ENCODE measurements at places on chromosomes 3 and 15. TPM values are rescaled to one million over a fixed set of nuclear protein-coding genes. Genes with fewer than 3 reads are reported as not detected.

CAMK2N2 gene
- 0.39 TPM for polyA plus RNA-seq

- H3K4me3 ChIP-seq: no peak overlapping the region
- no peaks in the 10 kb centered on the region for H3K27me3 ChIP-seq
- peaks cover 18% of the 10 kb centered on the region for H3K36me3 ChIP-seq
These were observed 58.8 kb downstream of the TUBGCP4 start for GRCh38 chr15:43429687-43430086.

GRCh38 chr3:172003146-172003545 lies 36.2 kb upstream of the FNDC3B start:
- H3K4me3 ChIP-seq: no peak overlapping the region
- DNase-seq: no peak
- H3K27ac ChIP-seq: no peak overlapping the region
- no peaks in the 10 kb centered on the region for H3K27me3 ChIP-seq
- H3K4me1 ChIP-seq: no peaks in the 10 kb centered on the region

GRCh38 chr15:74906067-74906449 lies 593 bp downstream of the FAM219B start:
- H3K4me3 ChIP-seq: peak overlapping the region; percentile 96
- H3K4me1 ChIP-seq: peaks cover 3% of the 10 kb centered on the region
- peaks cover 3% of the 10 kb centered on the region for H3K36me3 ChIP-seq
- H3K27me3 ChIP-seq: no peaks in the 10 kb centered on the region
- H3K27ac ChIP-seq: peak overlapping the region; percentile 93

DNA sequence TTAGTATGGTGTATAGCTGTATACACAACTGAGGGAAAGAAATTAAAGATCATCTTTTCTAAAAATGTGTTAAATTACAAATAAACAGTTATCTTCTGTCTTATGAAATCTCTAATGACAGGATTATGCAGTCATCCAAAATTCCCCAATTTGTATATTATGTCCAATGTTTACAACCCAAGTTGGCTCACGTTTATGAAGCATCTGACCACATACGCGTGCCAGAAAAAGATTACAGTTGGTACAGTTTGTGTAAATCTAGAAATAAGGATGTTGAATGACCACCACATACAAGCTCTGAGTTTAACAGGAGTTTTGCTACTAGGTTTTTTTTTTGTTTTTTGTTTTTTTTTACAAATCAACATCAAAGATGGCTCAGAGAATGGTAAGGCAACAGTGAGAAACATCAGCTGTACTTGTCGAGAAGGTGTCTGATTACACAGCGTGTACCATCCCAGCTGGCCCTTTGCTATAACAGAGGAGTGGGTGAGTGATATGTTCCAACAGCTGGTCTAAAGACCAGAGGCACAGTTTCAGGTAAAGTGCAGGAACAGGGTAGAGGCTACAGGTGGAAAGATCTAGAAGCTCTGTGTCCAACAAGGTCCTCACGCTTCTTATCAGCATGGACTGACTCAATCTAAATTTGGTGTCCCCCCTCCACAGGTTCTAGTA lies 47.1 kb downstream of the USF3 start:
- H3K27ac ChIP-seq: no peak overlapping the region
- DNase-seq: no peak
- no peak overlapping the region for H3K4me3 ChIP-seq
- no peaks in the 10 kb centered on the region for H3K27me3 ChIP-seq
- H3K4me1 ChIP-seq: no peaks in the 10 kb centered on the region

- DNase-seq: no peak
- H3K27me3 ChIP-seq: no peaks in the 10 kb centered on the region
- H3K36me3 ChIP-seq: peaks cover 20% of the 10 kb centered on the region
- no peaks in the 10 kb centered on the region for H3K4me1 ChIP-seq
These were observed 143.5 kb downstream of the PDE8A start for GRCh38 chr15:85125056-85125661.

GRCh38 chr15:28104326-28104725 lies 5.2 kb upstream of the OCA2 start:
- no peaks in the 10 kb centered on the region for H3K4me1 ChIP-seq
- no peak for DNase-seq
- H3K4me3 ChIP-seq: no peak overlapping the region
- H3K27ac ChIP-seq: no peak overlapping the region
- H3K27me3 ChIP-seq: peaks cover 8% of the 10 kb centered on the region
- H3K36me3 ChIP-seq: no peaks in the 10 kb centered on the region

GRCh38 chr15:59042041-59042440 lies 54.6 kb downstream of the RNF111 start:
- no peaks in the 10 kb centered on the region for H3K4me1 ChIP-seq
- H3K36me3 ChIP-seq: no peaks in the 10 kb centered on the region
- H3K4me3 ChIP-seq: no peak overlapping the region
- no peak for DNase-seq

DNA sequence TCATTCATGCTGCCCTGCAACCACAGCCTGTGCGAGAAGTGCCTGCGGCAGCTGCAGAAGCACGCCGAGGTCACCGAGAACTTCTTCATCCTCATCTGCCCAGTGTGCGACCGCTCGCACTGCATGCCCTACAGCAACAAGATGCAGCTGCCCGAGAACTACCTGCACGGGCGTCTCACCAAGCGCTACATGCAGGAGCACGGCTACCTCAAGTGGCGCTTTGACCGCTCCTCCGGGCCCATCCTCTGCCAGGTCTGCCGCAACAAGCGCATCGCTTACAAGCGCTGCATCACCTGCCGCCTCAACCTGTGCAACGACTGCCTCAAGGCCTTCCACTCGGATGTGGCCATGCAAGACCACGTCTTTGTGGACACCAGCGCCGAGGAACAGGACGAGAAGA lies 4.7 kb downstream of the TRIM42 start:
- H3K4me1 ChIP-seq: no peaks in the 10 kb centered on the region
- no peaks in the 10 kb centered on the region for H3K36me3 ChIP-seq
- H3K27ac ChIP-seq: no peak overlapping the region
- H3K4me3 ChIP-seq: no peak overlapping the region

CCPG1 gene
- polyA plus RNA-seq: 44.4 TPM

GRCh38 chr3:15180042-15180611 lies 25.9 kb upstream of the CAPN7 start:
- H3K27ac ChIP-seq: no peak overlapping the region
- no peak for DNase-seq
- H3K4me3 ChIP-seq: no peak overlapping the region
- H3K4me1 ChIP-seq: no peaks in the 10 kb centered on the region

DNA sequence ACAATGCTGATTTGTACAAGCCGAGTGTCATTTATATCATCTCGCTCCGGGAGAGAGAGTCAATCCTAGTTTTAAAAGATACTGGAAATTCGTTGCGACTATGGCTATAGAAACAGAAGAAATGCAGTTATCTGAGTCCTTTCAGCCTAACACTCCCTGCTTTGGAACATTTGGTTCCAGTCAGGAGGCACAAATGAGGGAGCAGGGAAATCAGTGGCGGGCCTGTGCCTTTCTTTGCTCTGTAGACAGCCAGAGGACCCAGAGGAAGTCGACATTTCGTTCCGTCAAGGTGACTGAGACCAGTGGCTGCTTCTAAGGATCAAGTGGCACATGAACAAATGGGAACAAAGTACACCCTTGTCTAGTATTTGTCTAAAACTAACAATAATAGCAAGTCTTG lies 745 bp upstream of the RIOX2 start:
- H3K4me1 ChIP-seq: peaks cover 4% of the 10 kb centered on the region
- H3K27ac ChIP-seq: no peak overlapping the region
- peak overlapping the region; percentile 17 for H3K4me3 ChIP-seq
- no peaks in the 10 kb centered on the region for H3K36me3 ChIP-seq
- DNase-seq: no peak
- no peaks in the 10 kb centered on the region for H3K27me3 ChIP-seq

COL6A6 gene
- polyA plus RNA-seq: not detected

GRCh38 chr15:69919816-69920215 lies 177.9 kb downstream of the TLE3 start:
- H3K4me1 ChIP-seq: no peaks in the 10 kb centered on the region
- peak; percentile 42 for DNase-seq

PSMD6 gene
- 78.0 TPM for polyA plus RNA-seq

DNA sequence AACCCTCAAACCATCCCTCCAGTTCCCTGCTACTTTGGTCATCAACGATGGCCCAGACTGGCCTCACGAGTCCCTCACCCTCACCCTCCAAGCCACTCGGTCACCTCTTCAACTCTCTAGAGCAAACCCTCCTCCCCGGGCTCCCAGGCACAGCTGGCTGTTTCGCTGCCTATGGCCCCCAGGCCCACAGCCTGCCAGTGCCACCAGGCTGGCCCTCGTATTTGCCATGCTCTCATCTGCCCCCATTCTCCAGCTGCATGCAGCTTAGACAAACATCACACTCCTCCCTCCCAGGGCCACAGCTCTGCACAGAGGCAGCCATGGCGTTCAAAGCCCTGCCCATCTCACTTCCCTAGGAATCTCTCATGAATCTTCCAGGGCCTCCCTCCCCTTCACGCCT lies 13.8 kb downstream of the RAB43 start:
- H3K27me3 ChIP-seq: no peaks in the 10 kb centered on the region
- H3K4me3 ChIP-seq: no peak overlapping the region
- no peaks in the 10 kb centered on the region for H3K36me3 ChIP-seq

DNA sequence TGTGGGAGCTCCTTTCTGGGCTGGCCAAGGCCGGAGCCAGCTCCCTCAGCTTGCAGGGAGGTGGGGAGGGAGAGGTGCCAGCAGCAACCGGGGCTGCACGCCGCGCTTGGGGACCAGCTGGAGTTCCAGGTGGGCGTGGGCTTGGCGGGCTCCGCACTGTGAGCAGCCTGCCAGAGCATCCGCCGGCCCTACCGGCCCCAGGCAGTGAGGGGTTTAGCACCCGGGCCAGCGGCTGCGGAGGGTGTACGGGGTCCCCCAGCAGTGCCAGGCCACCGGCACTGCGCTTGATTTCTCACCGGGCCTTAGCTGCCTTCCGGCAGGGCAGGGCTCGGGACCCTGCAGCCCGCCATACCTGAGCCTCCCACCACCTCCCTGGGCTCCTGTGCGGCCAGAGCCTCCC lies 651.0 kb upstream of the ARPP21 start:
- H3K27ac ChIP-seq: no peak overlapping the region
- H3K4me3 ChIP-seq: no peak overlapping the region
- no peaks in the 10 kb centered on the region for H3K4me1 ChIP-seq
- no peak for DNase-seq
- no peaks in the 10 kb centered on the region for H3K27me3 ChIP-seq
- no peaks in the 10 kb centered on the region for H3K36me3 ChIP-seq

DNA sequence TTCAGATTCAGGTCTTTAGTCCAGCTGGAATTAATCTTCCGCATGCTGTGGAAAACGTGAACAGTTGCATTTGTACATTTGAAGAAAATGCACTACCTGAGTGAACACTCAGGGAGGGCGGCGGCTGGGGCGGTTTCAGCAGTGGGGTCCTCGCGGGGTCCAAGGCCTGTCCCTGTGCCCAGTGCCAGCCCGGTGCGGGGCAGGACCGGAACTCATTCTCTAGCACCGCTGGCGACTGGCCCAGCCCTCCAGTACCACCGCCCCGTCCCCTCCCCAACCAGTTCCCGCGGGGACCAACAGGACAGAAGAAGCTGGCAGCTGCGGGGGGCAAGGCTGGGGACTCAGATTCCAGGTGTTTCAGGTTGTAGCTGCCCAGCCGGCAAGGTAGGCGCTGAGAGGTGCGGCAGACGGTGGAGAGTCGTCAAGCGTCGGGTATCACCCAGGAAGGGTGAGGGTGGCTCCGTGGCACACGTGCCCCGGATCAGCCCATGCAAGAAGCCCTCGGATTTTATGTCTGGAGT lies 72.2 kb upstream of the ARNT2 start:
- no peak for DNase-seq
- H3K27ac ChIP-seq: no peak overlapping the region
- H3K36me3 ChIP-seq: no peaks in the 10 kb centered on the region
- no peaks in the 10 kb centered on the region for H3K4me1 ChIP-seq
- no peaks in the 10 kb centered on the region for H3K27me3 ChIP-seq

GRCh38 chr3:154125378-154126030 lies 4.3 kb downstream of the ARHGEF26 start:
- no peaks in the 10 kb centered on the region for H3K36me3 ChIP-seq
- H3K4me1 ChIP-seq: no peaks in the 10 kb centered on the region
- H3K4me3 ChIP-seq: no peak overlapping the region
- DNase-seq: no peak
- H3K27ac ChIP-seq: no peak overlapping the region

ZNF654 gene
- polyA plus RNA-seq: 3.0 TPM

- H3K4me1 ChIP-seq: no peaks in the 10 kb centered on the region
- H3K4me3 ChIP-seq: no peak overlapping the region
- no peaks in the 10 kb centered on the region for H3K27me3 ChIP-seq
- no peak overlapping the region for H3K27ac ChIP-seq
- H3K36me3 ChIP-seq: no peaks in the 10 kb centered on the region
- no peak for DNase-seq
These were observed 75.2 kb downstream of the SLCO3A1 start for GRCh38 chr15:91928675-91929074.

GRCh38 chr3:108239082-108239481 lies 16.9 kb upstream of the IFT57 start:
- no peak overlapping the region for H3K4me3 ChIP-seq
- no peak overlapping the region for H3K27ac ChIP-seq
- no peaks in the 10 kb centered on the region for H3K4me1 ChIP-seq
- H3K36me3 ChIP-seq: no peaks in the 10 kb centered on the region
- no peak for DNase-seq

CYP19A1 gene
- not detected for polyA plus RNA-seq

GRCh38 chr3:50599115-50599715 lies 12.4 kb downstream of the CISH start:
- H3K27me3 ChIP-seq: no peaks in the 10 kb centered on the region
- DNase-seq: no peak
- no peaks in the 10 kb centered on the region for H3K36me3 ChIP-seq
- peak overlapping the region; percentile 99 for H3K27ac ChIP-seq

ECE2 gene
- polyA plus RNA-seq: not detected

- no peaks in the 10 kb centered on the region for H3K4me1 ChIP-seq
- no peaks in the 10 kb centered on the region for H3K36me3 ChIP-seq
- no peak overlapping the region for H3K27ac ChIP-seq
- no peak overlapping the region for H3K4me3 ChIP-seq
These were observed 49.9 kb downstream of the GRIP2 start for GRCh38 chr3:14490255-14490654.

OXTR gene
- polyA plus RNA-seq: 0.39 TPM

GRCh38 chr15:48002767-48003166 lies 118.0 kb upstream of the SLC24A5 start:
- H3K4me1 ChIP-seq: peaks cover 10% of the 10 kb centered on the region
- DNase-seq: no peak
- H3K27me3 ChIP-seq: no peaks in the 10 kb centered on the region
- H3K4me3 ChIP-seq: no peak overlapping the region
- no peaks in the 10 kb centered on the region for H3K36me3 ChIP-seq

- no peaks in the 10 kb centered on the region for H3K36me3 ChIP-seq
- H3K27me3 ChIP-seq: no peaks in the 10 kb centered on the region
- no peaks in the 10 kb centered on the region for H3K4me1 ChIP-seq
- no peak for DNase-seq
- H3K4me3 ChIP-seq: no peak overlapping the region
- no peak overlapping the region for H3K27ac ChIP-seq
These were observed 36.7 kb upstream of the BLM start for GRCh38 chr15:90680371-90680935.

GRCh38 chr15:69810431-69811354 lies 287.0 kb downstream of the TLE3 start:
- peak; percentile 66 for DNase-seq
- no peak overlapping the region for H3K27ac ChIP-seq
- H3K27me3 ChIP-seq: peaks cover 2% of the 10 kb centered on the region
- no peak overlapping the region for H3K4me3 ChIP-seq

GRCh38 chr15:98668566-98669308 lies 20.4 kb downstream of the IGF1R start:
- no peaks in the 10 kb centered on the region for H3K36me3 ChIP-seq
- peak overlapping the region; percentile 23 for H3K27ac ChIP-seq
- DNase-seq: peak; percentile 60
- peaks cover 30% of the 10 kb centered on the region for H3K4me1 ChIP-seq
- H3K27me3 ChIP-seq: no peaks in the 10 kb centered on the region
- H3K4me3 ChIP-seq: no peak overlapping the region
